Uterine smooth muscle cell (primary cell): ENCODE measurements at places on chromosomes 4 and X. TPM values are rescaled to one million over a fixed set of nuclear protein-coding genes. Genes with fewer than 3 reads are reported as not detected.

The MAGEA12 gene
- not detected in 2 replicates for total RNA-seq

The TIMP1 gene
- total RNA-seq: 461 and 698 TPM in 2 replicates

The FAM184B gene
- total RNA-seq: under 0.01 TPM in 1 of 2 replicates, not detected in the other

The FGFBP2 gene
- not detected in 2 replicates for total RNA-seq
